ENCODE measurements at places on chromosomes 5 and 9. TPM values are rescaled to one million over a fixed set of nuclear protein-coding genes. Genes with fewer than 3 reads are reported as not detected.

DNAH5 gene
- not detected for polyA plus RNA-seq

TNFAIP8 gene
- polyA plus RNA-seq: 11.6 TPM

GRCh38 chr9:108755979-108756378 is 99.8 kb downstream of the ACTL7B start:
- H3K4me1 ChIP-seq: no peaks in the 10 kb centered on the region
- no peak overlapping the region for H3K27ac ChIP-seq
- no peaks in the 10 kb centered on the region for H3K27me3 ChIP-seq

CDH12 gene
- not detected for polyA plus RNA-seq

- peaks cover 2% of the 10 kb centered on the region for H3K4me1 ChIP-seq
- no peak overlapping the region for H3K4me3 ChIP-seq
- H3K36me3 ChIP-seq: no peaks in the 10 kb centered on the region
- no peaks in the 10 kb centered on the region for H3K27me3 ChIP-seq
Observed at GRCh38 chr5:115379622-115380344, 83.3 kb upstream of the CCDC112 start.

DNA sequence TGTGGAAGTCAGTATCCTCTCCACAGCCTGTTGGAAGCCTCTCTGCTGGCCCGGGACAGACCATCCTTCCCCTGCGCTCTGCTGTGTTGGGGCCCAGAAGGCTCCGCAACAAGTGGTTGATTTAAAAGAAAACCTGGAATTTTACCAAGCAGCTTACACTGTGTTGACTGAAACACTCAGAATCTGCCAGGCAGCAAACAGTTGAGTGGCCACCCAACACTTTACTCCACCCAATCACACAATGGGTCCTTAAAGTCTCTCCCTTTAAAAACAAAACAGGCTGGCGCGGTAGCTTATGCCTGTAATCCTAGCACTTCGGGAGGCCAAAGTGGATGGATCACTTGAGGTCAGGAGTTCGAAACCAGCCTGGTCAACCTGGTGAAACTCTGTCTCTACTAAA is 28.0 kb upstream of the DMRT3 start:
- H3K4me1 ChIP-seq: no peaks in the 10 kb centered on the region
- no peaks in the 10 kb centered on the region for H3K36me3 ChIP-seq
- DNase-seq: no peak

DNA sequence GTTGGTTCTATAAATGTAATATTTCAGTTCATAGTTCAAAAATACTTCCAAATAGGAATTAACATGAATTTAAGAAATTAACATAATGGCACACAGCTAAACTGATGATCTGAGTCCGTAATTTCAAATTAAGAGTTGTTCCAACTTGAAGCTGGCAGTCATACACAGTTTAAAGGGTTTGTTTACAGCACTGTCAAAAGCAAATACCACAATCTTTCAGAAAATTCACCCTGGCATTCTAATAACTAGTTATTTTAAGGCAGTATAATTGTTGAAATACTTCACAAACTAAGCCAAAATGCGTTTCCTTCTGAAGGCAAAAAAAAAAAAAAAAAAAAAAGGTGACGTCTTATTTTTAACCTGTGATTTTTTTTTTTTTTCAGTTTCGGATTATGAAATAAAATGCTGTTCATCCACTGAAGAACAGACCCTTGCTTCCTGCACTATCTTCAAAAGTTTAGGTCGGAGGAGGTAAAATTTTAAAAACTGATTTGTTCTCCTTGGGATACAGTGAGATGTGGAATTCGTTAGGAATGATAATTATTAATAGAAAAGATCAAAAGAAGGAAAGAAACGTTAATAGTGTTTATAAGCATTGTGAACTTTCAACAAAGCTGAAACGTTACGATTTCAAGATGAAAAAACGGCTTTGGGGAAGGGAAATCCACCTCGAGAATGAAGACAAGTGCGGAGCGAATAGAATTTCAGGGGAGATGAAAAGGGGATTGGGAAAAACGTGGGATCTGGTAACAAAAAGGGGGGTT is 850 bp downstream of the IL6ST start:
- peak overlapping the region; percentile 81 for H3K4me3 ChIP-seq
- H3K27me3 ChIP-seq: no peaks in the 10 kb centered on the region
- peaks cover 7% of the 10 kb centered on the region for H3K4me1 ChIP-seq
- DNase-seq: peak; percentile 55
- peak overlapping the region; percentile 98 for H3K27ac ChIP-seq
- no peaks in the 10 kb centered on the region for H3K36me3 ChIP-seq

Data from small intestine (tissue), 16 donors.